Activated CD4-positive, alpha-beta memory T cell treated with anti-CD3 and anti-CD28 coated beads for 36 hours (primary cell): ENCODE measurements at places on chromosomes 12 and 14. TPM values are rescaled to one million over a fixed set of nuclear protein-coding genes. Genes with fewer than 3 reads are reported as not detected.
A peak's percentile ranks its signal among the peaks of the same experiment; 100 is the strongest.

ACOT2 gene
- 4.8 TPM for total RNA-seq

DNA sequence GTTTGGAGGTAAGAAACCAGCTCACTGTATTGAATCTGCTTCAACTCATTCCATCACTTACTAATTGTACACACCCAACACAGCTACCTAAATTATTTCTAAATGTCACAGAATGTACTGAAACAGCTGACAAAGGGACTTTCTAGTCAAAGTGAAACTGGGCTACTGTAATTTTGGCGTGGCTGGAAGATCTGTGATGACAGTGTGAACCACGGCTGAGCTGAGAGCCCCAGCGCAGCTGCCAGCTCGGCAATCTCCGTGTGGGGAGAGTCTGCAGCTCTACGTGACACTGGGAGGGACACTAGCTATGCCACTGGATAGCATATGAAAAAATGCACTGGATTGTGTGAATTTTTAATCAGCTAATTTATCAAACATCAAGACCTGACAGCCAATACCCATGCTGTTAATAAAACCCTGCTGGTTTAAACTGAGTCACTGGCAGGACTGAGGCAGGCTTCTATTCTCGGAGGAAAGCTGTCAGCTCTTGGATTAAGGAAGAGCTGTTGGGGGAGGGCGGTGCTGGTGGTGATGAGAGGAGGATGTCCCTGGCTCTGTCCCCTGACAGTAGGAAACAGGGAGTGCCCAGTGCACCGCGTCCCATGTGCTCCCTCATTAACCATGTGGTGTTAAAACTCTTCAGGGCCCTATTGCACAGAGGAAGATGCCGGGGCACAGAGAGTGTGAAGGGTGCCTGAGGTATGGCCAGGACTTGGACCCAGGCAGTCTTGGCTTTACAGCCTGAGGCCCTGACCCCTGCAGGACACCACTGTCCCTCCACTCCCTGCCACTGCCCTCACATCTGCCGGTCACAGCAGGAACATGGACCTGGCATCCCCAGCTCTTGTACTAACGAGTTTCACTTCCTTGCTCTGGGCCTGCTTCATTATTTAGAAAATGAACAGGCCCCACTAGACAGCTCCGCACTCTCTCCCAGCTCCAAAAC, 13.3 kb downstream of the SLC15A4 start:
- H3K27ac ChIP-seq: no peak overlapping the region

DNA sequence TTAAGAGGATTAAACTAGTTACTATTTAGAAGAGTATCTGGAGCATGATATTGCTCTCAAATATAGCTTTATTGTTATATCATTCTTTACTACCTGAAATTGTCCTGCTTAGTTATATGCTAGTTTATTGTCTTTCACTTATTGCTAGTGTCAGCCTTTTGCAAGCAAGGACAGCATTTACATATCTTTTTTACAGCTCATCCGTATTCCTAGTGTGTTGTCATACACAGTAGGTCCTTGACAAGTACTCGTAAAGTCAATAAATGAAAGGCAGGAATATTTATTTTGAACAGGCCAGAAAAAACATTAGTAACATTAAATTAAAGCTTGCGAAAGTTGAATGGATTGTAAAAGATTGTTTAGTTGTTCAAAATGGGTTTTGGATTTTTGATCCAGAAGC, 35.0 kb downstream of the CRADD start:
- no peaks in the 10 kb centered on the region for H3K27me3 ChIP-seq
- H3K4me3 ChIP-seq: no peak overlapping the region
- peaks cover 19% of the 10 kb centered on the region for H3K36me3 ChIP-seq
- DNase-seq: no peak
- H3K4me1 ChIP-seq: peaks cover 8% of the 10 kb centered on the region
- no peak overlapping the region for H3K27ac ChIP-seq

DNA sequence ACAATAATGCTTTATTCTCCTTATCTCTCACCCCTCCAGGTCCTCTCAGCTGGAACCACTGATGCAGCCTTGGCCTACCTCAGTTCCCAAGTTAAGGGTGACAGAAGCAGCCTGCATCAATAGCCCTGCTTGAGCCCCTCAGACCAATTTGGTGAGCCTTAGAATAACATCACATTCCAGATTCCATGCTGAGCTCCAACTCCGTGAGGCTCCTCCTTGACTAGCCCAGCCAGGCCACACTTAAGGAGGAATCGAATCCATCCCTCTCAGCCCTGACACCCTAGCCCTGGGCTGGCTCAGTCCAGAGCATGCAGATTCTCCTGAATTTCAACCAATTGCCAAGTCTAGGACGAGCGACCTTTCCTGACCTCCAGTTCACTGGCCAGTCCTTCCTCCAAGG, 91.1 kb downstream of the ARMH4 start:
- peaks cover 3% of the 10 kb centered on the region for H3K27me3 ChIP-seq
- H3K36me3 ChIP-seq: no peaks in the 10 kb centered on the region
- DNase-seq: no peak
- H3K27ac ChIP-seq: no peak overlapping the region

OR6C2 gene
- total RNA-seq: not detected

KIF26A gene
- 0.38 TPM for total RNA-seq

DNA sequence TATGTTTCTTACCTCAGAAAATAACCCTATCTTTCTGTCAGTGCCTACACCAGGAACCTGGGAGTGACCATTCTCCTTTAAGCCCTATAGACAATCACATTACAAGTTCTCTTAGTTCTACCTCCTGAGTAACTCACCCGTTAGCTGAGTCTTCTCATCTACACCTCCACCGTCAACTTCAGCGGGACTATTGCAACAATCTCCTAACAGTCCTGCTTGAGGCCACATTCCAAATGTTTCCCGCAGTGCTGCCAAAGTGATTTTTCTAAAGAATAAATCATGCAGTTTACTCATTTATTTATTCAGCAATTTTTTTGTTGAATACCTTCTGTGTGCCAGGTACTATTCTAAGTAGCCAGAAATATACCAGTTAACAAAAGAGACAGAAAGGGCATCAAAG, 285.0 kb upstream of the GRIP1 start:
- no peak overlapping the region for H3K4me3 ChIP-seq
- H3K4me1 ChIP-seq: peaks cover 27% of the 10 kb centered on the region
- H3K27ac ChIP-seq: no peak overlapping the region
- H3K36me3 ChIP-seq: peaks cover 1% of the 10 kb centered on the region

JPH4 gene
- total RNA-seq: 0.12 TPM

DNA sequence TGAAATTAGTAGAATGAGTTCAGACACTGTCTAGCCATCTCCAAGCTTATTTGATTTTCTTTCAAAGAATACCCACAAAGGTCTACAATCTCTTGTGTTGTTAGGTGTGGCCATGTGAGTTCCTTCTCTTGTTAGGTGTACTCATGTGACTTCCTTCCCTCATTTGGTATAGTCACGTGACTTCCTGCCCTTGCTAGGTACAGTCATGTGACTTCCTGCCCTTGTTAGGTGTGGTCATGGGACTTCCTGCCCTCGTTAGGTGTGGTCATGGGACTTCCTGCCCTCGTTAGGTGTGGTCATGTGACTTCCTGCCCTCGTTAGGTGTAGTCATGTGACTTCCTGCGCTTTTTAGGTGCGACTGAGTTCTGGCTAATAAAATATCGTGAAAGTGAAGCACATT, 179.6 kb downstream of the TMX1 start:
- peak; percentile 20 for DNase-seq
- H3K27ac ChIP-seq: peak overlapping the region; percentile 62
- H3K36me3 ChIP-seq: peaks cover 19% of the 10 kb centered on the region
- H3K27me3 ChIP-seq: peaks cover 17% of the 10 kb centered on the region

- H3K36me3 ChIP-seq: no peaks in the 10 kb centered on the region
- peaks cover 39% of the 10 kb centered on the region for H3K4me1 ChIP-seq
- no peak overlapping the region for H3K27ac ChIP-seq
- no peak overlapping the region for H3K4me3 ChIP-seq
Measured at GRCh38 chr12:69065775-69066174, 132.8 kb upstream of the CPM start.

SMOC1 gene
- not detected for total RNA-seq

GXYLT1 gene
- 7.0 TPM for total RNA-seq

PSME1 gene
- 427 TPM for total RNA-seq

- peaks cover 14% of the 10 kb centered on the region for H3K27me3 ChIP-seq
- no peak overlapping the region for H3K27ac ChIP-seq
- no peaks in the 10 kb centered on the region for H3K36me3 ChIP-seq
- no peaks in the 10 kb centered on the region for H3K4me1 ChIP-seq
- DNase-seq: no peak
- no peak overlapping the region for H3K4me3 ChIP-seq
Measured at GRCh38 chr14:104514156-104514848, 65.3 kb upstream of the C14orf180 start.

SERPINA9 gene
- total RNA-seq: not detected

DNA sequence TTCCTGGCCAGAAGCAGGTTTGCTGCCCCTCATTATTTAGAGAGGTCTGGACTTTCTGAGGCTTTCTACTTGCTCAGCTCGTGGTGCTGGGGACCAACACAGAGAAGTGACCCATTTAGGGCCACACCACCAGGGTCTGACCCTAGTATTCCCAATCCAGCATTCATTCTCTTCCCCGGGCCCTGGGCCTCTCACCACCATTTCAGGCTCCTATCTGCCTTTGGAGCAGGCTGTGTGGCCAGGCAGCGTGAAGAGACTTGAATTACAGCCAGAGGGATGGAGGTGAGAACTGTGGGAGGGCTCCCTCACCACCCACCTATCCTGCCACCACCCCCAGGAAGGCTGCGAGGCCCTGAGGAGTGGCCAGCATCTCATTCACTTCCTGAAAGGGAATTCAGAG, 24.6 kb downstream of the FAM222A start:
- DNase-seq: no peak
- no peak overlapping the region for H3K27ac ChIP-seq
- no peaks in the 10 kb centered on the region for H3K36me3 ChIP-seq
- H3K4me3 ChIP-seq: no peak overlapping the region

ZFHX2 gene
- 1.4 TPM for total RNA-seq

REP15 gene
- total RNA-seq: not detected

- no peak overlapping the region for H3K4me3 ChIP-seq
- DNase-seq: no peak
- H3K4me1 ChIP-seq: no peaks in the 10 kb centered on the region
- no peaks in the 10 kb centered on the region for H3K36me3 ChIP-seq
- H3K27me3 ChIP-seq: no peaks in the 10 kb centered on the region
Measured at GRCh38 chr14:33232031-33232430, 293.4 kb downstream of the NPAS3 start.

VRTN gene
- total RNA-seq: not detected

- peaks cover 13% of the 10 kb centered on the region for H3K27me3 ChIP-seq
- no peak overlapping the region for H3K4me3 ChIP-seq
- DNase-seq: peak; percentile 54
- H3K27ac ChIP-seq: no peak overlapping the region
- H3K36me3 ChIP-seq: no peaks in the 10 kb centered on the region
Measured at GRCh38 chr14:100653409-100653808, 66.2 kb upstream of the BEGAIN start.

GRCh38 chr12:109578330-109578927, 4.8 kb downstream of the MVK start:
- H3K27me3 ChIP-seq: no peaks in the 10 kb centered on the region
- no peak overlapping the region for H3K27ac ChIP-seq
- no peak overlapping the region for H3K4me3 ChIP-seq
- peaks cover 38% of the 10 kb centered on the region for H3K36me3 ChIP-seq

DNA sequence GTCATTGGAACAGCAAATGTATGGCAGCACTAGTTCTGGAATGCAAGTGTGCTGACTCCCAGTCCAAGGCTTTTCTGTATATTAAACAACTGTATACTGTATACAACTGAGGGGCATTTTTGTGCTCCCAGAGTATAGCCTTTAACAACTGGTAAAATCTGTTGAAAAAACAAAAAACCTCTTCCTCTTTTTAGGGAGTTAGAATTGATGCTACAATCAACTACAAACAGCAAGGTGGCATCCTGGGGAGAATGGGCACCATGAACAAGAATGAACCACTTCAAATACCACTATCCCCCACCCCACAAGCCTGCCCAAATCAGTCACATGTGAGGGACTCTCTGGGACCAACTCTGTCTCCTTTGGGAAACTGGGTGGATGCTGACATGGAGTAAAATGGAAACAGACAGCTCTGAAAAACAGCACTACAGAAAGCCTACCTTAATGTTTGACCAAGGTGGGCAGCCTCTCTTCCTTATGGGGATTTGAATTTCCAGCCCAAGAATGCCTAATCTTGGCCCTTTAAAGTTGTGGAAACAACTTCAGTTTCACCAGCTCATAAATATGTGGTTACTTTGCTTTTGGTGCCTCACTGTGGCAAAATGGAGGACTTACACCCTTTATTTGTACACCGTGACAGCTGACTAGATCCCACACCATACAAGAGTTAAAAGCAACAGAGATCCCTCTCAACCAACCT, 7.5 kb downstream of the VTI1B start:
- H3K36me3 ChIP-seq: no peaks in the 10 kb centered on the region
- no peaks in the 10 kb centered on the region for H3K27me3 ChIP-seq
- H3K27ac ChIP-seq: no peak overlapping the region
- peaks cover 56% of the 10 kb centered on the region for H3K4me1 ChIP-seq
- H3K4me3 ChIP-seq: no peak overlapping the region
- peak; percentile 20 for DNase-seq

- no peak for DNase-seq
- no peak overlapping the region for H3K27ac ChIP-seq
Measured at GRCh38 chr14:61932974-61933373, 170.8 kb downstream of the SNAPC1 start.

RNASE7 gene
- not detected for total RNA-seq

DNA sequence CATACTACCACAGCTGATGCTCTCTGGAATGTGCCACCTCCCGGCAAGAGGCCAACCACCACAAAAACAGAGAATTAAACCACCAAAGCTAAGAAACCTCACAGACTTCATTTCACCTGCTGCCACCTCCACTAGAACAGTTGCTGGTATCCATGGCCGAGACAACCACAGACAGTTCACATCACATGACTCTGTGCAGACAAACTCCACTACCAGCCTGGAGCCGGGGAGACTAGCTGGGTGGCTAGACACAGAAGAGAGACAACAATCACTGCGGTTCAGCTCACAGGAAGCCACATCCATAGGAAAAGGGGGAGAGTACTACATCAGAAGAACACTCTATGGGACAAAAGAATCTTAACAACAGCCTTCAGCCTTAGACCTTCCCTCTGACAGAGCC, 78.2 kb downstream of the RALGAPA1 start:
- H3K4me1 ChIP-seq: peaks cover 2% of the 10 kb centered on the region
- H3K36me3 ChIP-seq: peaks cover 33% of the 10 kb centered on the region
- DNase-seq: no peak
- no peak overlapping the region for H3K4me3 ChIP-seq
- no peaks in the 10 kb centered on the region for H3K27me3 ChIP-seq
- H3K27ac ChIP-seq: no peak overlapping the region

DNA sequence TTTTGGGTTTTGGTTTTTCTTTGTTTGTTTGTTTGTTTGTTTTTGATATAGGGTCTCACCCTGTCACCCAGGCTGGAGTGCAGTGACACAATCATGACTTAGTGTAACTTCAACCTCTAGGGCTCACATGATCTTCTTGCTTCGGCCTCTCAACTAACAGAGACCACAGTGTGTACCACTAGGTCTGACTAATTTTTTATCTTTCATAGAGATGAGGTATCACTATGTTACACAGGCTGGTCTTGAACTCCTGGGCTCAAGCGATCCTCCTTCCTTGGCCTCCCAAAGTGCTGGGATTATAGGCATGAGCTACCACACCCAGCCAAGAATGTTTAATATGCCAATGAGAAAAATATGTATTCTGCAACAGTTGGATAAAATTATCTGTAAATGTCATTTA, 29.6 kb upstream of the USP15 start:
- no peaks in the 10 kb centered on the region for H3K36me3 ChIP-seq
- no peaks in the 10 kb centered on the region for H3K27me3 ChIP-seq
- H3K4me1 ChIP-seq: no peaks in the 10 kb centered on the region
- no peak overlapping the region for H3K27ac ChIP-seq

EXOC3L4 gene
- not detected for total RNA-seq
